GM20000 (cell line): ENCODE measurements at places on chromosomes 16 and 17.

- no peak for DNase-seq
These were observed 487 bp downstream of the SRL start for GRCh38 chr16:4241258-4241927.

- no peak for DNase-seq
These were observed 28.5 kb downstream of the IQCK start for GRCh38 chr16:19746561-19746960.

DNA sequence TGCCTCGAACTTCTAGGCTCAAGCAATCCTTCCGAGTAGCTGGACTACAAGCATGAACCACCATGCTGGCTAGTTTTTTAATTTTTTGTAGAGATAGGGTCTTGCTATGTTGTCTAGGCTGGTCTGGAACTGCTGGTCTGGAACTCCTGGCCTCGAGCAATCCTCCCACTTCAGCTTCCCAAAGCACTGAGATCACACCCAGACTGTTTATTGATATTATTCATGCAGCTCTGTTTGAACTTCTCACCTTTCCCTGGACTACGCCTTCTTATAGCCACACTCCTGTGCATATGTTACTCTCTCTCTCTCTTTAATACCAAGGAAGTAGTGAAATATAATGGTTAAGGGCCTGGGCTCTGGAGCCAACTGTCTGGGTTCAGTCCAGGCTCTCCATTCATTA, 4.6 kb downstream of the COG7 start:
- no peak for DNase-seq

GRCh38 chr17:79667746-79668145, 56.9 kb upstream of the RBFOX3 start:
- no peak for DNase-seq

DNA sequence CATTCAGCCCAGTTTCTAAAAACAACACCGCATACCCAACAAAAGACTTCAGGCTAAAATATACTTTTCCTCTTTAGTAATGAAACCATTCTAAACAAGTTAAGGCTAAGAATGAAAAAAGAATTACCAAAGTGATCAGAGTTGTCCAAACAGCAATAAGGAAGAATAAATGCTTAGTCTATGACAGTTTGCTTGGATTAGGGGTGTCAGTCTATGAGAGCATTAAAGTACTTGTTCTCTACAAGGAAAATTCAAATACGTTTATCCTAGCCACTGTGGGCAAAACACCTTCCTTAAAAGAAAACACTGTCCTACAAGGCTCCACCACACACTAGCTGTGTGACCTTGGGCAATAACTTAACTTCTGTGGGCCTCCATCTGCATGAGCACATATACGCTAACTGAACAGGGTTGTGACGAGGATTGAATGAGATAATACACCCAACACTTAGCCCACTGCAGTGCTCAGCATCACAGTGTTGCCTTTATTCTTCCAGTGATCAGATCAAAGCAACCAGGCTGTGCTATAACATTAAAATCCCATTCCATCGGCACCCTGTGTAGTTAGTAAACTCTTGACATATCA, 53.6 kb downstream of the TEX2 start:
- DNase-seq: no peak

- DNase-seq: no peak
These were observed 9.1 kb downstream of the ITGAM start for GRCh38 chr16:31268891-31269290.

GRCh38 chr16:86664522-86665318, 86.4 kb downstream of the FOXL1 start:
- DNase-seq: peak; percentile 51

DNA sequence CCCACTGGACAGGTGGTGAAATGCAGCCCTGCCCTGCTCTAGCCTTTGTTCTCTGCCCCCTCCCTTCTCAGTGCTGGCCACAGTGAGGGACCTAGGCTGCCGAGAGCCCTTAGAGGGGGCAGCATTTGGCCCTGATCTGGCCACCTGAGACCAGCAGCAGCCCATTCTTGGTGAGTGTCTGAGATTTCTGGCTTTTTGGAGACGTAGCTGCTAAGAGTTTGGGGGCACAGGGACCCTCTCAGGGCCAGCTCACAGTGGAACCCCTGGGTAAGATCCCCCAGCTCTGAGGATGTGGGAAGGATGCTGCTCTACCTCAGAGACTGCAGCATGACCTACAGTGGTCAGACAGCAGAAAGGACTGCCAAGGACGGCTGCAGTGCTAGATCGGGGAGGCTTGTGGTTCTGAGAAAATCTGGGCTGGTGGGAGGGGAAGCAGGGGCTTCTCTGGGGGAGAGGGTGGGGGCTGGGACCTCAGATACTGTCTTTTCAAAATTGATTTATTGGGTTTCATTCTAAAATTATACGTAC, 13.3 kb downstream of the GRB7 start:
- no peak for DNase-seq

DNA sequence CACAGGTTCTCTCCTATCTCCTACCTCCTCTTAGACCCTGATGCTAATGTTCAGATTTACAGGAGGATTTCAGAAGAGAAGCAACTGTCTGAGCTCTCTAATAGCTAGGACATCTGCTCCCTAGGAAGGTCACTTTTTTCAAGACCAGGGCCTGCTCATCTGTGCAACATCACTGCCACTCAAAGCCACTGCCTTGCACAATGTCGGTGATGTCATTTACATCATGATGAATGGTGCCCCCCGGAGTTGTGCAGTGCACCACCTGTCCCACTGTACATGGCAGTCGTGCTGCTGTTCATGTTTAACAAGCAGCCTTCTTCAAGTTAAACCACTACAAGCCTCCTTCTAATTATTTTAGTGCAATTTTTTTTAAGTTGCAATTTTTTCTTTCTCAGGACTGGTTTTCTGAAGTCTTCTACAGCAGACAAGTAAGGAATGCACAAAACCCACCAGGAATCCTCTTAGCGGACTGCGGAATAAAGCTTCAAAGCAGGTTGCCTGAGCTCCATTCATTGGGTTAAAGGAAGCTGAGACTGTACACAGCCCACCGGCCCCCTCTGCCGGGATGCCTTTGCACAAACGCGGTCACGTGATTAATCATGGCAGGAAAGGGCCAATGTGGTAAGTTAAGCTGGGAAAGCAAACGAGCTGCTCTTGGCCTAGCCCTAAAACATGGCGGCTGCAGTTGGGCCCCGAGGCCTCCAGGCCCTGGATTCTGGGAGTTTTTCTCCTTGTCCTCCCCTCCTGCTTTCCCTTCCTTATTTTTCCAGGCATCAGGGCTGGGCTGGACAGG, 74.1 kb downstream of the MYH11 start:
- DNase-seq: no peak

DNA sequence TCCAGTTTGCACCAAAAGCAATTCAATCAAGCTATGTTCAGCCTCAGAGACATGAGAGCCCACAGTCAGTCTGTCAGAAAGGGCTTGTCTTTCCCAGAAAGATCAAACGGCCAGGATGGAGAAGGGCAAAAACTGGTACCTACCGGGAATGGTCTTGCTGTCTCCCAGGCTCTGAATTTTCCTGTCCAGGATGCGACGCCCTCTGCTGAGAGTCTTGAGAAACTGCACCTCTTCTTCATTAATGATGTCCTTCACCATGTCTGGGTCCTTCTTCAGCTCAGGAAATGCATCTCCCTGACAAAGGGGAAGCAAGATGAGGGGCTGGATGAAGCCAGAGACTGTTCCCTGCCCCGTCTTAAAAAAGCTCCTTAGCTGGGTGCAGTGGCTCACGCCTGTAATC, 15.8 kb upstream of the EXOSC6 start:
- no peak for DNase-seq

DNA sequence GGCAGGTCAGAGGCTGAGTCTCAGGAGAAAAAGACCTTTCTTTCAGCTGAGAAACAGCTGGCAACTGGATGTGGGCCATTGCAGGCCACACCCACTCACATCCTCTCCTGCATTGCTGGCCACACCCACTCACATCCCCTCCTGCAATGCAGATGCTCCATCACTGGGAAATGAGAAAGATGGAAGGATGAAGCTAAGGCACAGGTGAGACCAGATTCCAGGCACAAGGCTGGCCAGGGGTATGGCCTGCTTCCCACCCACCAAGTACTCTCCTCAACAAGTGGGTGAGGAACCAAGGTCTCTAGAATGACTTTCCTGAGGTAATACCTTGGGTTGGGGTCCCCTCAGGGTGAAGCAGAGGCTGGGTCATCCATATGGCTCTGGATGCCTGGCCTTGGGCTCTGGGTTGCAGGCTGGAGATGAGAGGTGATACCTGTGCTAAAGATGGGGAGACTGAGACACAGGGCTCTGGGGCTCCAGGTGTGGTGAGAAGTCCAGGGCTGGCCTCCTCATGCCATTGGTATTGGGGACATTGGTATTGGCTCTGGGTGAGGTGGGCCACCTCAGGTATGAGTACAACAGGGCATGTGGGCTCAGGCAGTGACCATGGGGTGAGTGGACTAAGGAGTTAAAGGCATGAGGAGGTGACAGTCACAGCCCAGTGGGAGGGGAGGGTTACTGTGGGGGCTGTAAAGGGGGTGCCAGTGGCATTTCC, 1726.8 kb downstream of the TP53TG3F start:
- DNase-seq: no peak

DNA sequence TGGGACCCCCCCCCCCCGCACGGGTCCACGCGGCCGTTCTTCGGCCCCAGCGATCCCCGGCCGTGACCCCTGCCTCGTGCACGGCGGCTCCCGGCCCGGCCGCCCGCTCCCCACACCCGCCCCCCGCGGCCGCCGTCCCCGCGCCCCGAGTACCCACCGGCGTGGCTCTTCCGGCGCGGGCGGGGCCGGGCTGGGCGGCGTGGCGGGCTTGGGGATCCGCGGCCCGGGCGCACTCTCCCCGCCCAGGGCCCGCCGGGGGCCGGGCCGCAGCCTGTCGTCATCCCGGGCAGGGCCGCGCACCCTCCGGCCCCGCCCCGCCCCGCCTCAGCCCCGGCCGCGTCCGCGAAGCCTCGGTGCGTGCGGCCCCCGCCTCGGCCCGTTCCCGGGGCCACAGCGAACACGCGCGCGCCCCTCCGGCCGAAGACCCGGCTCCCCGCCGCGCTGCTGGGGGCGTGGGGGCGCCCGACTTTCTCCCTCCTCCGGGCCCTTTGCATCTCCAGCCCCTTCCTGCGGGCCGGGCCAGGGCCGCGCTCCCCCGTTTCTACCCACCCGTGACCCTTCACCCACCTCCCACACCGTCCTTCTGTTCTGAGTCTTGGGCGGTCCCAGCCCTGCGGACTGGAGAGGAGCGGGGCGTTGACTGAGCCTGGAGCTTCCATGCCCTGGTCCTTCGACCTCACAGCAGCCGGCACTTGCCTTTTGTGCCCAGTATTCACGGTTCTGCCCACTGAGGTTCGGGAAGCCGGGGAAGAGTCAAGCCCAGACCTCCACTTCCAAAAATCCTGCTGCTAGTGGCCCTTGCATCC, 840 bp downstream of the MYO1C start:
- DNase-seq: peak; percentile 97

- DNase-seq: no peak
These were observed 12.2 kb upstream of the RPH3AL start for GRCh38 chr17:364766-365165.

- no peak for DNase-seq
These were observed 29.1 kb downstream of the PIEZO1 start for GRCh38 chr16:88755745-88756443.

DNA sequence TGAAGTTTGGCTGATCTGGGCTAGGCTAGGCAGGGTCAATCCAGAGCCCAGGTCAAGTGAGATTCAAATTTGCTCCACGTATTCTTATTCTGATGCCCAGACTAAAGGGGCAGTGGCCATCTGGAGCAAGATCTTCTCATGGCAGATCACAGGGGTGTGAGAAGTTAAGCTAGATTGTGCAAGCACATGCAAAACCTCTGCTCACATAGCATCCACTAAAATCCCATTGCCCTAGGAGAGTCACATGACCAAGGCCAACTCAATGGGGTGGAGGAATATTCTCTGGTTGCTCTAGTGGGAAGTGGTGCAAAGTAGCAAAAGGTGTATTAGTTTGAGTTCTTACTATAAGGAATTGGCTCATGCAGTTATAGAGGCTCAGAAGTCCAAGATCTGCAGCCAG, 318.4 kb upstream of the ASIC2 start:
- DNase-seq: no peak

- DNase-seq: no peak
These were observed 70.3 kb downstream of the PMP22 start for GRCh38 chr17:15194859-15195277.

DNA sequence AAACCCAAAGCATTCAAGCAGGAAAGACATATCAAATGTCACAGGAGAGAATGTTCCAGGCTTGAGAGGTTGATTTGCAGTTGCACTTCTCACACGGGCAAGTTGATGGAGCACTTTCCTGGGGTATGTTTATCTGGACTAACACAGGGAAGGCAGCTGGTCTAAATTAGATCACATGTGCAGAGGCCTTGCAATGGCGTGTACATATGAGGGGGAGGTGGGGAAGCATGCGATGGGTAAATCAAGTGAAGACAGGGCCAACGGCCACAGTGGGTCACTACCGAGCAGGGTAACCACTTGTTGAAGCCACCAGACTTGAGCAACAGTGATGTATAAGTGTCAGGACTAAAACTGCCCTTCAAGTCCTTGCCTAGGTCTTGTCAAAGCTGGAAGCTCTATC, 156.6 kb upstream of the MAF start:
- DNase-seq: no peak

- DNase-seq: peak; percentile 83
These were observed at the start of gene NOD2 for GRCh38 chr16:50692999-50693781. TSS of gene NOD2 (plus strand) at chr16:50693606. CDS start at chr16:50699496, 5,890 bp downstream.

DNA sequence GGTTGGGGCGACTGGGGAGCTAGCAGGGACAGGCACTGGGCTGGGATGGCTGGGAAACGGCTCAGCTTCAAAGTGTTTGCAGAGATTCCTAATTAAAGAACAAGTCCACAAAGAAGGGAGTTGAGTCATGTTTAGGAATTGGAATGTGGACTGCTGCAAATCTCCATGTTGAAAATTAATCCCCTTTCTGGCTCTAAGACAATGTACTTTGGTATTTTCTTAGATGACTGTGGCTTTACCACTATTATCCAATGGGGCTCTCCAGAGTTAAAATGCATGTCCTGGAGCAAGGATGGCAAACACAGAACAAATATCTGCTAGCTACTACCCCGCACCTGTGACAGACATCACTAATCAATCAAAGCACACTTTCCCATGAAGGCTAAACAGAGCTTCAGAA, 22.2 kb upstream of the WSCD1 start:
- DNase-seq: no peak
